ENCODE measurements at places on chromosomes 16 and 17. TPM values are rescaled to one million over a fixed set of nuclear protein-coding genes. Genes with fewer than 3 reads are reported as not detected.

DNA sequence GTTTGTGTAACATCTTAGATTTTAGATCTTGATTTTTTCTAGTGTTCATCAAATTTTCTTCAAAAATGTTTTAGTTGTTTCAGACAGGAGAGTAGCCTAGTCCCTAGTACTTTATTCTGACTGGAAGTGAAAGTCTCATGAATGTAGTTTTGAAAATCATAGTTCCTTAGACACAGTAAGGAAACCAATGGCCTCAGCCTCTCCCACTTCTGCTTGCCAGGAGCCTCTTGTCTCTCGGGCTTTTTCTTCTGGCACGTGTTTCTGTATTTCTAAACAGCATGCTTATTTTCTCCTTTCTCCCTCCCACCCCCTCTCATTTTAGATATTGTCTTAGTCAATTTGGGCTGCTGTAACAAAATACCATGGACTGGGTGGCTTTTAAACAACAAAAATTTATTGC is 9.8 kb downstream of the SLFN5 start:
- DNase-seq = no peak

DNA sequence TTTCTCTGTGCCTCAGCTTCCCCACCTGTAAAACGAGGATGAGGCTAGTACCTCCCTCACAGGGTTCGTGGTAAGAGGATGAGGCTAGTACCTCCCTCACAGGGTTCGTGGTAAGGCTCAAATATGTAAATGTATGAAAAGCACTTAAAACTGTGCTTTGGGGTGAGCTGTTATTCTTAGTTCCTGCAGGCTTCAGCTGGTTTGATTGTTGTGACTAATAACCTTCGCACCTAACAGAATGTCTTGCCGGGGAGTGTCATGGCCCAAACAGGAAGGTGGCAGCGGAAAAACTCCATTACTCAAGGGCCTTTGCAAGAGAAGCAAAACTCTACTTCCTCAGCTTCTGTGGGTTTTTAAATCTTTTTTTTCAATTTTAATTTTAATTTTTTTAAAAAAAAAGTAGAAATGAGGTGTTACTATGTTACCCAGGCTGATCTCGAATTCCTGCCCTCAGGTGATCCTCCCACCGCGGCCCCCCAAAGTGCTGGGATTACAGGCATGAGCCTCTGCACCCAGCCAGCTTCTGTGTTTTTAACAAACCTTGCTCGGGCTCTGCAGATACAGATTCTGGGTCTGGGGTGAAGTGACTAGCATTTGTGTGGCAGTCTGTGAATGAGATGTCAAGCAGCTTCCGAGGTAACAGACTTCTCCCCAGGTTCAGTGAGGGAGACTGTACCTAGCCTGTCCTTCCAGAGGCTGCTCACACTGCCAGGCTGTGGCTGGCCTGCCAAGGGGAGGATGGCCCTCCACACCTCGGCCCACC is 103.0 kb downstream of the RAB11FIP4 start:
- DNase-seq = no peak

TEKT1 gene
- not detected for total RNA-seq

DNA sequence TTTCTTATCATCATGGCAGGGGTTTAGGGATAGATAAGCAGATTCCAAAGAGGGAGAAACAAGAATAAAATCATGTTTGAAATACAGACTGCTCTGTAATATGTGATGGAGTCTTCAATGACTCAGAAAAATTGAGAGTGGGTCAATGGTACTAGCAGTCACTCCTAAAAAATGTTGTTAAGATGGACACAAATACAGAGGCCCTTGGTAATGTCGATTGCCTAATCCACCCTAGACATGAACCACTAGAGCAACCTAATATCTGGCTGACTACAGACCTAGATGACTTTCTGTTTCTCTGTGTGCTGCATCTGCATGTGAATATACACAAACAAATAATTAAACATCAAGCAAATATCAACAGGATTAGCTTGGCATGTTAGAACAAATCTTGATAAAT is 135.8 kb downstream of the CDH8 start:
- no peak for DNase-seq

SPATA33 gene
- 8.3 TPM for total RNA-seq

DNA sequence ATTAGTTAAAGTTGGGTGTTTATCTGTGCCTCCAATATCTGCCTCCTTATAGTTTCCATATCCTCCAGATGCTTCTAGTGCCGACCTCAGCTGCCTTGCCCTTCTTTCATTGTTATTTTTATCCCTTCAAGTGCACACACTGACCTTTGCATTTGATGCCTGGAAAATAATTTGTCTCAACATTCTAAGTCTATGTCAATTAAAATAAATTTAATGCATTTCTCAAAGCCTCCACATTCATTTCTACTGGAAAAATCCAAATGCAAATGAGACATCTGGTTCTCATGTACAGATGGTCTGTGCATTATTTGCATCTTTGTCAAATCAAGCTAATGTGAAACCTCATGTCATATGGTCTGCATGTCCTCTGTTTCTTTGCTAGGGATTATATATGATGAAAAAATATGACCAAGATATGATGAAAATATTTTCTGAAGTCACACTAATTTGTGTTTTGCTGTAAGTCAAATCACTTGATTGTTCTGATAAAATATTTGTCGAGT is 61.4 kb downstream of the TMEM100 start:
- DNase-seq = no peak

DNA sequence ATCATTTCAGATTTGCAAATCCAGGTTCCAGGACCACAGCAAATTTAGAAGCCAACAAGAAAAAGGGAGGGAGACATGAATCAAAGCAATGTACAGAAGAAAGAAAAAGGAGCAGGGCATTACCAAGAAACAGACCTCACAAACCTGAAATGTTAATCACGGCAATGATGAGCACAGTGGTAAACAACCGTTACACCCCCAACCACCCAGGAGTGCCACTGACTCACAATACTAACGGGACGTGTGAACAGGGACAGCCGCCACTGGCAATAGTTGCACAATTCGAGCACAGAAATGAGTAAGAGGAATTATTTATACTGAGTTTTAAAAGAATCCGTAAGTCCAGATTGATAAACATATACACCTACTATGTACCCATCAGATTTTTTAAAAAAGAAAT is 13.8 kb downstream of the USP22 start:
- DNase-seq = no peak

CDT1 gene
- total RNA-seq = 10.9 TPM

GRCh38 chr17:37299257-37299980 is 76.4 kb upstream of the C17orf78 start:
- no peak for DNase-seq

DNA sequence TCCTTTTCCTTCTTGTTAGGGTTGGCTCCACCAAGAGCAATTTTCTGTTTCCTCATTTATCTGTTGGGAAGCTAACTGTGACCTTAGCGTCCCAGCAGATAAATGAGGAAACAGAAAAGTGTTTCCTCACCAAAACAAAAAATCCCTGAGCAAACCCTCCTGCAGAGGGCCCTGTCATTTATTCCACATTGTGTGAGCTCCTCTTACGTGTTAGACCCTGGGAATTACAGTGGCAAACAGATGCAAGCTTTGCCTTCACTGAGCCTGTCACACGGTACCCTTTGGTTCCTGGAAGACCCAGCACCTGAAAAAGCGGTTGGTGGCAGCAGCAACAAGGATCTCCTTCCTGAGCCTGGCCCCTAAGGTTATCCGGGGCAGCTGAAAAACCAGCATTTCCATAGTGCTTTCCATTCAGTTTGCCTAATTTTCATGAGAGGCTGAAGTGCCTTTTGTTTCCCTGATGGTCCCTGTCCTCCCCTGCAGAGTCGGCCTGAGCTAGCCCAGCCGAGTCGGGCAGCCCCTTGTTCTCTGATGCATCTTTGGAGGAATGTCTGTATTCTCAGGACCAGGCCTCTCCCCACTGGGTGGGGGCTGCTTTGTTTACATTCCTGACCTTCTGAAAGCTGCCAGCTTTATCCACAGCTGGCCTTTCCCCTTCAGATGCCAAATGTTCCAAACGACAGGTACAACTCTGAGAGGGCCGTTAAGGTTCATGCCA is 34.7 kb downstream of the YPEL2 start:
- DNase-seq = no peak

LRRC75A gene
- 1.2 TPM for total RNA-seq

GRCh38 chr16:4241258-4241927 is 487 bp downstream of the SRL start:
- DNase-seq = no peak

TMEM88 gene
- 24.8 TPM for total RNA-seq

DNA sequence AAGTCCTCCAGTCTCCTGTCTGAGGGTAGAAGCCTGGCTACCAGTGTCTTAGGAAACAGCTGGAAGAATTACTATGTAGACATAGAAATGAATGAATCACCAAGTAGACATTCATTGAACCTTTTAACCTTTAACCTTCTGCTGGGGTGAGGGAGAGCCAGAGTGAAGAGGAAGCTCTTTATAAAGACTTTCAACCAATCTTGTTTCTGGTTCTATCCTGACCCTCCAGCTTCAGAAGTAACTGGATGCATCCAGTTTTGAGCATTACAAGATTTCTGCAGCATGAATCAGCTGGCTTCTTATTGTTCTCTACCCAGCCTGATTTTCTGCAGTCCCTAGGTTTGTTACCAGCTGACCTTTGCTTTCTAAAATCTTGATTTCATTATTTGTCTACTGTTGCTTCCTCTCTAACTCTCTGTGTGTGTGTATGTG is 8.5 kb downstream of the TEKT1 start:
- DNase-seq = no peak

GRCh38 chr16:82972331-82972919 is 345.7 kb downstream of the CDH13 start:
- no peak for DNase-seq

DNA sequence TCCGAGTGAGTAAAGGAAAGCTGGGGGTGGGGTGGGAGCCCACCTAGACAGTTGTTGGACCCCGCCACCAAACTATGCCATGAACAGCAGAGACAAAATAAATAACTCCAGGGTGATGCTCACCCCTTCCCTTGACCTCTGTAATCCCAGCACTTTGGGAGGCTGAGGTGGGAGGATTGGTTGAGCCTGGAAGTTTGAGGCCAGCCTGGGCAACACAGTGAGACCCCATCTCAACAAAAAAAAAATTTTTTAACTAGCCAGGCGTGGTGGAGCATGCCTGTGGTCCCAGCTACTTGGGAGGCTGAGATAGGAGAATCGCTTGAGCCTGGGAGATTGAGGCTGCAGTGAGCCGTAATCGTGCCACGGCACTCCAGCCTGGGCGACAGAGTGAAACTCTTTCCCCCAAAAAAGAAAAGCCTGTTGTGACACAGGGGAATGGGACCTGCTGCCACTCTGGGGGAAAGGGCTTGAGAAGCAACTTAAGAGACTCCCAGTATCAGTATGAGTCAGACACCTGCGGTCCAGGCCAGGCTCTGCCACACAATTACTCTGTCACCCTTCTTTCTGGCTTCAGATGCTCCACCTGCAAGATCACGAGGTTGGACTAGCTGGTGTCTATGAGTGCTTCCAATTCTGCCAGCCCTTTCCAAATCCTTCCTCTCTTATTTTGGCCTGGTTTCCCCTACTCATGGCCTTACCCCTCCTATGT is 5.0 kb downstream of the SGCA start:
- no peak for DNase-seq

DNA sequence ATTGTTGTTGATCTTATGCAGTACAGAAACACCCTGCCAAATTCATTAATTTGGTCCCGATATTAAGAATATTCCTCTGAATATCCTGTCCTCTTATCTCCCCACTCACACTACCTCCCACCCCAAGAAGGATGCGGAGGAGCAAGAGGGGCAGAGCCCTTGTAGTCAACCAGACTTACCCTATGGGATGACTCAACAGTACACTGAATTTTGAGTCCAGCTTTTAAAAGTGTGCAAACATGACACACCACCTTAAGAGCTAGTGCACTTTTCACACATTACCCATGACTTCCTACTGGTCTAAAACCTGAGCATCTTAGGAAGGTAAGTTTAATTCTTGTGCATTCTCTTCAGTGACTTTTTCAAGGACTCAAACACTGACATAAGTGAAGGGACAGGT is 9.5 kb downstream of the USP22 start:
- no peak for DNase-seq

DNA sequence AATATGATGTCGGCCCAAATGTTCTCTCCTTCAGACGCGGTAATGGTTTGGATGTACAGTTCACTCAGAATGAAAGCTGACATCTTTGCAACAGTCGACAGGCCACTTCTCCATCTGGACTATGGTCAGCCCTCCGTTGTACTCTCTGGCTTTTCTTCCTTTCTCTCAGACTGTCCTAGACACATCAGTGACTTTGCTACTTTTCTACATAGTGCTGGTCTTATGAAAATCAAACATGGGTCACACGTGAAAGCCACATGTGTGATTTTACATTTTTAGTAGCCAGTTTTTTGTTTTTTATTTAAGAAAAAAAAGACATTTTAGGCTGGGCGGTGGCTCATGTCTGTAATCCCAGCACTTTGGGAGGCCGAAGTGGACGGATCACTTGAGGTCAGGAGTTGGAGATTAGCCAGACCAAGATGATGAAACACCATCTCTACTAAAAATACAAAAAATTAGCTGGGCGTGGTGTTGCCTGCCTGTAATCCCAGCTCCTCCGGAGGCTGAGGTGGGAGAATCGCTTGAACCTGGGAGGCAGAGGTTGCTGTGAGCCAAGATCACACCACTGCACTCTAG is 644.1 kb downstream of the KCNJ2 start:
- no peak for DNase-seq

- DNase-seq = no peak
These were observed 77.3 kb downstream of the USP22 start for GRCh38 chr17:20965492-20965891.

CCL14 gene
- 11.2 TPM for total RNA-seq

DNA sequence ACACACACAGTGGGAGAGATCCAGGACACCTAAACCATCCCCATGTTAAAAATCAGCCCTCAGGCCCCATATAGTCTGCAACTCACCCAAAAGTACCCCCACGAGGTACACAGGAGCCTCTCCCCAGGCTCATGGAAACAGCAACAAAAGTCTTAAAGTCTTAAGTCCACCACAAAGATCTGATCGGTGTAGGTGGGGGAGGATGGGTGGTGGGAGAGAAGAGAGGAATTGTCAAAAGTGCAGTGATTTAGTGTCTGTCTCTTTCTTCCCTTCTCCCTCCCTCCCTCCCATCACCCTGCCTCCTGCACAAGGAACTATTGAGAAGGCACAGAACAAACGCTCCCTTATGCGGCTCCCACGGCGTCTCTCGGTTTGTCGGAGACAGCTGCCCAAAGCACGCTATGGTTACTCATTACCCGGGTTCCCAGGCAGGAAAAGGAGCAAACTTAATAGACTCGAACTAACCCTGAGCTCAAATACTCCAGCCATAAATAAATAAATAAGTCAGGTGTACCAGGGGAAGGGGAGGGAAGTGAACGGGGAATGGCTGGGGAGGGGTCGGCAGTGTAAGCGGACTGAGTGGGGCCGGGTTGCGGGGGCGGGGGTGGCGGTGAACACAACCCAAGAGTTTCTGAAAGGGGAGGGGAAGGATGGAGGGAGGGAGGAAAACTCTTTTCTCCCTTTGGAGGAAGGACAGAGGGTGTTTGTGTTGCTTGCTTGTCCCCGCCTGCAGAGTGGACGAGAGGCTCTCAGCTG is 477.4 kb downstream of the SLC39A11 start:
- DNase-seq = no peak

- no peak for DNase-seq
These were observed 15.8 kb upstream of the CLEC18A start for GRCh38 chr16:69935278-69935711.

C16orf78 gene
- total RNA-seq = not detected

Data from glomerular endothelial cell (primary cell).